Effector memory CD8-positive, alpha-beta T cell (primary cell): ENCODE measurements at places on chromosomes 11 and 22.

DNA sequence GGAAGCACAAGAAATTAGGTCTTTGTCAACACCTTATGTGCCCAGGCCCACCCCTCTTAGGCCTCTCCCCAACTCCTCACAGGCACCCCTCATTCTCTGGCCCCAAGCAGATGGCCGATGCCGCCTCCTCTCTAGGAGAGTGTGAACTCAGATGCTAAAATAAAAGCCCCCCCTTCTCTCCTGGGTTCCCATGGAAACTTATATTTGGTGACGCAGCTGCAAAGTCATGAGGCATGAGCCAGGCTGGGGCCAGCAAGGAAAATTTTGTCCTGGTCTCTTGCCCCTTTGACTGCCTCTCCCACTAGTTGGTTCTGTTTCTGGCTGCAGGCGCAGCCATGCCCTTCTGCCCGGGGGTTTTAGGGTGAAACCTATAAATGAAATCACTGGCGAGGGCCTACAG, 11.8 kb downstream of the RCOR2 start:
- no peak overlapping the region for H3K4me3 ChIP-seq
- no peak overlapping the region for H3K27ac ChIP-seq
- peaks cover 78% of the 10 kb centered on the region for H3K36me3 ChIP-seq
- DNase-seq = no peak
- H3K27me3 ChIP-seq = no peaks in the 10 kb centered on the region

- no peak for DNase-seq
- no peaks in the 10 kb centered on the region for H3K36me3 ChIP-seq
- no peak overlapping the region for H3K27ac ChIP-seq
- H3K27me3 ChIP-seq = no peaks in the 10 kb centered on the region
- no peak overlapping the region for H3K4me3 ChIP-seq
Observed at GRCh38 chr11:29243616-29244015, 773.2 kb downstream of the KCNA4 start.

GRCh38 chr11:70521475-70522308, 123.4 kb downstream of the CTTN start:
- H3K4me1 ChIP-seq = no peaks in the 10 kb centered on the region
- DNase-seq = no peak
- no peaks in the 10 kb centered on the region for H3K36me3 ChIP-seq
- H3K27ac ChIP-seq = no peak overlapping the region
- H3K27me3 ChIP-seq = peaks cover 74% of the 10 kb centered on the region

- H3K27me3 ChIP-seq = no peaks in the 10 kb centered on the region
- H3K36me3 ChIP-seq = peaks cover 15% of the 10 kb centered on the region
- DNase-seq = peak; percentile 39
Observed at GRCh38 chr11:67117672-67118180, 1.3 kb upstream of the KDM2A start.

- peak overlapping the region; percentile 96 for H3K4me3 ChIP-seq
- peak; percentile 48 for DNase-seq
- no peaks in the 10 kb centered on the region for H3K27me3 ChIP-seq
- H3K27ac ChIP-seq = peak overlapping the region; percentile 99
Observed at GRCh38 chr11:118790357-118791110, 430 bp downstream of the DDX6 start.

- H3K4me3 ChIP-seq = peak overlapping the region; percentile 68
- no peak for DNase-seq
- H3K36me3 ChIP-seq = no peaks in the 10 kb centered on the region
Observed at GRCh38 chr22:22927888-22928665, 40.5 kb downstream of the IGLL5 start.

DNA sequence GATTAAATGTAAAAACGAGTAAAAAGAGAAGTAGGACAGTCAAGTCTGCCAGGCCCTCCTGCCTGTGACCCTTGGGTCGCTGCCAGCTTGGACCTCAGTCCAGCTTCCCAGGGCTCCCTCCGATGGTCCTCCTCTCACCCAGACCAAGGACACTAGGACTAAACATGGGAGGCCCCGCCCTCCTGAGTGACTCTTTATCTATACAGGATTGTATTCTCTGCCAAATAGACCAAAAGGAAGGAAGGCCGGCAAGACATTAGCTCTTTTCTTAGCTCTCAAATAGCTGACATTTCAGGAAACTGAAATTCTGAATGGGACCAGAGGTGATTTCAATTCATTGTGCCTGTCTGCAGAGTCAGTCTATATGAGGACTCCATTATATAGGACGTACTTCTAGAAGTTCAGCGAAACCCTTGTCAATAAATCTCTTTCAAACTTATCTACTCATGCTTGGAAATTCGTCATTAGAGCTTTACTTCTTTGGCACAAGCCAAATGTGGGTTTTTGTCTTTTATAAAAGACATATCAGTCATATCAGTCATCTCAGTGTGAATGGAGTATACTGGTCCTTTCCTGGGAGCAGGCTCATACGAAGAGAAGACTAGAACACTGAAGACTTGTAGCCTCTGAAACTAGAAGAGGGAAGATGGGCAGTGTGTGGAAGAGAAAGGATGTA, 28.5 kb downstream of the ADORA2A start:
- no peaks in the 10 kb centered on the region for H3K27me3 ChIP-seq
- H3K27ac ChIP-seq = peak overlapping the region; percentile 44
- H3K36me3 ChIP-seq = no peaks in the 10 kb centered on the region
- no peak overlapping the region for H3K4me3 ChIP-seq

GRCh38 chr11:26851696-26852095, 129.8 kb upstream of the SLC5A12 start:
- H3K4me1 ChIP-seq = no peaks in the 10 kb centered on the region
- no peaks in the 10 kb centered on the region for H3K36me3 ChIP-seq
- no peaks in the 10 kb centered on the region for H3K27me3 ChIP-seq
- no peak overlapping the region for H3K4me3 ChIP-seq

GRCh38 chr22:17192186-17192585, 27.0 kb downstream of the ADA2 start:
- DNase-seq = no peak
- H3K36me3 ChIP-seq = peaks cover 35% of the 10 kb centered on the region
- H3K27ac ChIP-seq = no peak overlapping the region
- no peaks in the 10 kb centered on the region for H3K27me3 ChIP-seq
- H3K4me3 ChIP-seq = no peak overlapping the region
- peaks cover 8% of the 10 kb centered on the region for H3K4me1 ChIP-seq

DNA sequence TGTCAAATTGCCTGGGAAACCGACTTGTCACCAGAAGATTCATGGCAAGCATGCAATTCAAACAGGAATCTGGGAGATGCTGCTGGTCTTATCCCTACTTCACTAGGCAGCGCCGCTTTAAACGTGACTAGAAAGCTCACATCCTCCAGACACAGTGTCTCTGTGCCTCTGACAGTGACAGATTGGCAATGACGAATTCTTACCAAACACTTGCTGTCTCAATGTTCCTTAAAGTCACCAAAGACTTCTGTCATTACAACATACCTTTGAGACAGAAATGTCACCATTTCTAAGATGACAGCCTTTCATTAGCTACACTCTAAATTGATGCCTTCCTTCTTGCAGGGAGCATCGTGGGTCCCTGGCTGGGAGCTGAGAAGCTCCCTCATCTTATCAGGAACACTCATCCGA, 197.8 kb downstream of the CWF19L2 start:
- no peaks in the 10 kb centered on the region for H3K36me3 ChIP-seq
- H3K4me3 ChIP-seq = no peak overlapping the region
- no peaks in the 10 kb centered on the region for H3K4me1 ChIP-seq

DNA sequence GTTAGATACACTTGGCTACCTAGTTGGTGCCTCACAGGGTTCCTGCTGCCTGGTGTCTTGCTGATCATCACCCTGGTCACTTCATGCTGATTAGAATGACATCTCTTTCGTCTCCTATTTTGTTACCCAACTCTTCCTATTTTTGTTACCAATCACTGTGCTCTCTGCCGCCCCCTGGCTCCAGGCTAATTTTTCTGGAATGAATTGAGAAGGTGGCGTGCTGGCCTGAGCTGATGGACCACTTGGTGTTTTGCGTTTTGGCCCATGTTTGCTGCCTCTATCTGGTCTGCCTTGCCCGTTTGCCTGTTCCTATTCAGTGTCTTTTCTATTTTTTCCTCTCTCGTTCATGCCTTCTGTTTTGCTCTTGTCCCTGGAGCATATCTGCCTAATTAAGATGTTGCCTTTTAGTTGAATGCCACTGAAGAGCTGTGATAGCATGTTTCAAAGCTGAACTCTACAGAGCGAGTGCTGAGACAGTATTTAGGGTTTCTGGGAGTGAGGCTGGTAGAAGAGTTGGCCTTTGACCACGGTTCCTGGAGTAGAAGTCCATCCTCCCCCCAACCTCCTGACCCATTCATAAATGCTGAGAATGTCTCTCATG, 5.9 kb upstream of the ATF4 start:
- H3K4me3 ChIP-seq = no peak overlapping the region
- no peaks in the 10 kb centered on the region for H3K27me3 ChIP-seq
- no peak for DNase-seq
- H3K4me1 ChIP-seq = peaks cover 8% of the 10 kb centered on the region
- no peak overlapping the region for H3K27ac ChIP-seq

GRCh38 chr22:35838855-35839576, 121.3 kb downstream of the APOL5 start:
- H3K4me3 ChIP-seq = no peak overlapping the region
- H3K4me1 ChIP-seq = peaks cover 4% of the 10 kb centered on the region
- no peak for DNase-seq
- no peaks in the 10 kb centered on the region for H3K36me3 ChIP-seq
- peaks cover 25% of the 10 kb centered on the region for H3K27me3 ChIP-seq

GRCh38 chr11:11787305-11788062, 54.3 kb upstream of the USP47 start:
- H3K4me3 ChIP-seq = no peak overlapping the region
- DNase-seq = peak; percentile 65
- H3K36me3 ChIP-seq = no peaks in the 10 kb centered on the region
- no peaks in the 10 kb centered on the region for H3K4me1 ChIP-seq
- H3K27ac ChIP-seq = no peak overlapping the region
- H3K27me3 ChIP-seq = peaks cover 14% of the 10 kb centered on the region

GRCh38 chr11:3213659-3214419, 4.8 kb downstream of the MRGPRG start:
- peaks cover 8% of the 10 kb centered on the region for H3K4me1 ChIP-seq
- peaks cover 51% of the 10 kb centered on the region for H3K27me3 ChIP-seq
- H3K36me3 ChIP-seq = peaks cover 10% of the 10 kb centered on the region
- DNase-seq = no peak
- H3K27ac ChIP-seq = no peak overlapping the region
